CD8-positive, alpha-beta memory T cell (primary cell): ENCODE measurements at places on chromosomes 11 and 22.
A peak's percentile ranks its signal among the peaks of the same experiment; 100 is the strongest.

DNA sequence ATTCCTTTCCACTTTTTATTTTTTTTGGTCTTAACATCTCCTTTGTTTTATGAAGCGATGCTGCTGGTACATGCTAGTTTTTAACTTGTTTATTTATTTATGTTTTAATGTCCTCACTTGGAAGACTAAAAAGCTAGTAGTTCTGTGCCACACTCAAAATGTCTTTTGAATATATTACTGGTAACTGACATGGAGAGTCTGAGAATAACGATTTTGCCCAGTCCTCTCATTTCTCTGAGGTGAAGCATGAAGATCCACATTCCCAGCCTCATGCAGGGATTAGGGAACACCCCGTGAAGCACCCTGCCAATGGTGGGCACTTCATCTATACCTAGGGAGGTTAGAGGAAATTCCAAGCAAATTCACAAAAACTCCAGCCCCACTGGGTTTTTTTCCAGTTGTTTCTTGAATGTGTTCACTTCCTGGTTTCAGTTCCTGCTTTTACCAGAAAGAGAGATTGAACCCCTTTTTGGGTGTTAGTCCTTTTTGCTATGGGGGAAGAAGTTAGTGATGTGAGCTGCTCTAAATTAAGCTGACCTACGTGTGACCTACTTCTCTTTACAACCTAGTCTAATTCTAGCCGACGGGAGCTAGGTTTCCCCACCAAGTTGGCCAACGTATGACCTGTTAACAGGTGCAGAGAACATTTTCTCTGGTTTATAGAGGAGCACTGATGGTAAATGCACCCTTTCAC, 106.1 kb downstream of the SLC1A2 start:
- no peak for DNase-seq

DNA sequence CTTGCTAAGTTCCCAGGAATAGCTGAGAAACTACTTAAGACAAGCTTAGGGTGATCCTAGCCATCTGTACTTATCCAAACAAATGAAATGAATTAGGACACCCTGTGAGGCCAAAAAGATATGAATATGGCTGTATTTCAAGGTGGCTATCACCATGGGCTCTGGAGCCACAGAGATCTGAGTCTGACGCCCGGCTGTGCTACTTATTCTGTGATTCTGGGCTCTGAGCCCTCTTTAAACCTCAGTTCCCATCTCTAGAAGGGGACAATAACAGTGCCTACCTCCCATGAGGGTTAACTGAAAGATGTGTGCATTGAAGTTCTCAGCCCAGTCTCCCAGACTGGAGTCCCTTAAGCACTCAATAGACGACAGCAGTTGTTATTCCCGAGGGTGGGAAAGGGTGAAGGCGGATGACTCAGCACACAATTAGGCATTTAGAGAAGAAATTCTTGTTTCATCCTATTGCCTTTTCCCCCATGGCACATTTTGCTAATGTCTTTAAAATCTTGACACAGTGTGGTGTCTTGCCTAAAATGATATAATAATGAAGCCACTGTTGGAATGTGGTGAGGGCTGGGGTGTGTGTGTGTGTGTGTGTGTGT, 132.5 kb downstream of the ADAMTS15 start:
- no peak for DNase-seq

GRCh38 chr11:57324886-57325734, at the start of gene TNKS1BP1:
TSS of gene TNKS1BP1 (minus strand) at chr11:57324952. CDS start at chr11:57321885, 3,067 bp downstream.
- peak; percentile 82 for DNase-seq

DNA sequence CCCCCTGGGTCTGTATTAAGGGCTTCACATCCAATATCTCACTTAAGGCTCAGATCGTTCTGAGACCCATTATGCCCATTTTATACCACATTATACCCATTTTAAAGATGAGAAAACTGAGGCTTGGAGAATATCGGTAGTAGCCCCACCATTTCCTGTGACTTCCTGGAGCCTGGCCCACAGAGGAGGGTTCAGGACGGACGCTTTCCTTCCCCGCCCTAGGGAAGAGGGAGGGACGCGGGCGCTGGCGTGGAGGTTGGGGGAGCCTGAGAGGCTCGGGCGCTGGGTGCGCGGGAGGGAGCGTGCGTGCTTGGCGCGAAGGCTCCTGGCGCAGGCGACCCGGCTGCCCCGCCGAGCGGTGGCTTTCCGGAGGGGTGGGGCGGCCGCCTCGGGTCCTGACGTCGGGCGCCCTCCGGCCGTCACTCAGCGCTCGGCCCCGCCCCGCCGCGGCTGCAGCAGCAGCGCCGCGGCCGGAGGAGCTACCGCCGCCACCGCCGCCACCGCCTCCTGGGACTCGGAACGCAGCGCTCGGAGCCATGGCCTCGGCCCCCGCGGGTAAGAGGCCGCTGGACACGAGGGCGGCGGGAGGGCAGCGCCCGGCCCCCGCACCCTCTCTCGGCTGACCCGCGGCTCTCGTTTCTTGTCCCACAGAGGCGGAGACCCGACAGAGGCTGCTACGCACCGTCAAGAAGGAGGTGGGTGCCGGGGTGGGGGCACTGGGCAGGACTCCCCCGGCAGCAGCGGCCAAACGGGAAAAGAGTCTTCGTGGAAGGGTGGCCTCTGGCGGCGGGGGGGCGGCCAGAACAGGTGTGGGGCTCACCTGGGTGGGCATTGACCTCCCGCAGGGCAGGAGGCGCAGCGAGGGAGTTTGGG, at the start of gene SGSM1:
TSS of gene SGSM1 (plus strand) at position 422 of the 873 bp plus-strand sequence. CDS start at position 537, 115 bp downstream.
- DNase-seq = peak; percentile 74

DNA sequence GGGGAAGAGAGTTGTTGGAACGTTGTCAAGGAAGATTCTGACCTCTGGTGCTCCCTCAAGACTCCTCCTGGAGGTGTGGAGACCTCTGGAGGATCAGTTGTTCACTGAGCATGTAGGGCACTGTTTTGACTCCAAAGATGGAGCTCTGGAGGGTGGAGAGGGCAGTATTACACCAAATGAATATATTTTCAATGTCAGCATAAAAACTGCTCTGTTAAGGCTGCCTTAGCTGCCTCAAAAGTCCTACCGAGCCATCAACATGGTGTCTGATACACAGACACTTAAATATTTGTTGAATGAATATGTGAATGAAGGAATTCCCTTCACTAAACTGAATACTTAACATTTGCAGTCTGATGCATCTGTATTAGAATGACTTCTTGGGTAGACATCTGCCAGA, 144.2 kb upstream of the SPON1 start:
- DNase-seq = no peak
